Sigmoid colon (tissue), 7 donors: ENCODE measurements at places on chromosomes 13 and 19. TPM values are rescaled to one million over a fixed set of nuclear protein-coding genes. Genes with fewer than 3 reads are reported as not detected.
A peak's percentile ranks its signal among the peaks of the same experiment; 100 is the strongest.

GRCh38 chr13:112131713-112132113 lies 64.8 kb downstream of the SOX1 start:
- no peak for DNase-seq

DNA sequence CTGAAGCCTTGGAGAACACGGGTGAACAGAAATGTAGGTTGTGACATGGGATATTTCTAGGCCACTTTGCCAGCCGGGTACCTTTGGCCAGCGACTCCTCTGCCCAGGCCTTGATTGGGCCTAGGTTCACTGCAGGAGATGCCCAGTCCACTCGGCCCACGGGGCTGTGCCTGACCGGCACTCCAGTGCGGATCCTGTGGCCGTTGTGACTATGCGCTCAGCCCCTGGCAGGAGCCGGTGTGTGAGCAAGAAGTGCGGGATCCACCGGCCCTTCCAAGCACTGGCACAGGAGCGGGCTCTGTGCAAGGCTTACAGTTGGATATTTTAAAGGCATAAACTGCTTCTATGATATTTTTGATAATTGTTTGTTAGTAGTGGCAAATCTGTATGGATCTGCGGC lies 1042.5 kb upstream of the PCDH9 start:
- no peak for DNase-seq

Gene MADCAM1
- not detected for total RNA-seq

Gene PLPPR3
- total RNA-seq: not detected

- DNase-seq: no peak
Measured at GRCh38 chr13:26867451-26868091, 107.0 kb upstream of the GPR12 start.

Gene NCR1
- not detected for total RNA-seq

DNA sequence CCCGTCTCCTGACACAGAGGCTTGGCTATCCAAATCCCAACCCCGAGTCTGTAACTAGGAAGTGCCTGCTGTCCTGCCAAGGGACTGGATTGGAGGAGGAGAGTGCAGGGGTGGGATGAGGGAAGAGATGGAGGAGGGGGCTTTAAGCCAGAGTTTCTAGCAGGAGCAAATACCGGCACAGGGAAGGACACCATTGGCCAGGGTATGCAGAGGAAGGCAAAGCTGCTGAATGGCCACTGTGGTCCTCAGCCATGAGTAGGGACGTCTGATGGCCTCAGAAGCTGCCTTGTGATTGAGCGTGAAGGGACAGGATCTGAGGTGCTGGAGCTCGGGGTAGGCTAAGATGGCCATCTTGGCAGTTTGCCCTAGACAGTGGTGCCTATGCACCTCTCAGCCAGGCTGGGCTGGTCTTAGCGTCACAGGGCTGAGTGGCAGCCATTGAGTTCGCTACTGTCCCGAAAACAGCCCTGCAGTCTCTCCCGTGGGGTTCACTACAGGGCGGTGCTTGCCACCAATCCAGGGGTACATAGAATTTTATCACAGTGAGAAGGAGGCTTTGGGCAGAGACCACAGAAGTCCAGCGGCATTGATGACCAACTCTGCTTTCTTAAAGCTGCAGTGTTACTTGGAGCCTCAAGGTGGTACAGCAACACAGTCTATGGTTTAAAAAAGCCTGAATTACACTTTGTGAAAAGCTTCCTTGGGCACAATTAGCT lies 61.8 kb downstream of the AKAP11 start:
- DNase-seq: no peak

Gene SLC8A2
- 10.0 TPM for total RNA-seq

- no peak for DNase-seq
Measured at GRCh38 chr19:51146751-51147150, 4.7 kb downstream of the SIGLEC7 start.

DNA sequence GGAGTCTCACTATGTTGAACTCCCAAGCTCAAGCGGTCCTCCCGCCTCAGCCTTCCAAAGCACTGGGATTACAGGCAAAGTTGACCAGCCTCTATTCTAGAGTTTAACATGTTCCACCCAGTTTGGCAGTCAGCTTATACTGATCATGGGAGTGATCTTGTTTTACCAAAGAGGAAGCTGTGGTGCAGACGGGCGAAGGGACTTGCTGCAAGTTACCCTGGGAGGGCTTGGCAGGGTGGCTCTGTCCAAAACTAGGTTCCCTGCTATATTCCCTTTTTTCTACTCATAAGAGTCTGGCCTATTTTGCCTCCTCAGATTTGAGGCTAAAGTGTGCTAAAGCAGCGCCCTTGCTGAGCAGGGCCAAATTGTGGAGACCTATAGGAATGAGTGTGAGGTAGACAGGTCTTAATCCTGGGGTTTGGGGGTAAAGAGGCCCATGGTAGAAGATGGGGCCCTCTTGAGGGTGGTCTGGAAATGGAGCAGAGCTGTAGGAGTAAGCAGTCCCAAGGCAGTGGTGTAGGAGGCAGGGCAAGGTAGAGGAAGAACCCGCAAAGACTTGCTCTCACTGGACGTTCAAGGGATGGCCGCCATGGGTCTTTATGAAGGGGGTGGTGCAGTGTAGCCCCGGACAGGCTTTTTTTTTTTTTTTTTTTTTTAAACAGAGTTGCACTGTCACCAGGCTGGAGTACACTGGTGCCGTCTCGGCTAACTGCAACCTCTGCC lies 3.3 kb downstream of the RPS19 start:
- DNase-seq: no peak

Gene TRAPPC5
- total RNA-seq: 50.4 TPM

DNA sequence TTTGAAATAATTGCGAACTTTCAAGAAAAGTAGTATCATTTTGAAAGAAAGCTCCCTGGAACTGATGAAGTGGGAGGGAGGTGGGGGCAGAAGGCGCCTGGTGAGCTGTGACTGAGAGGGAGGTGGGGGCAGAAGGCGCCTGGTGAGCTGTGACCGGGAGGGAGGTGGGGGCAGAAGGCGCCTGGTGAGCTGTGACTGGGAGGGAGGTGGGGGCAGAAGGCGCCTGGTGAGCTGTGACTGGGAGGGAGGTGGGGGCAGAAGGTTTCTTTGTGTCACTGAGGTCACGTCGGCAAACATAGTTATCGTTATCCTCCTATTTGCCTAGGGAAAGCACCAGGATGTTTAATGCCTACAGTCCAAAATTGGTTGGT lies 24.2 kb downstream of the C2CD4C start:
- no peak for DNase-seq

GRCh38 chr19:13646758-13647157 lies 117.6 kb upstream of the MRI1 start:
- no peak for DNase-seq

- no peak for DNase-seq
Measured at GRCh38 chr13:67130444-67130843, 99.7 kb downstream of the PCDH9 start.

Gene DPF1
- not detected for total RNA-seq

DNA sequence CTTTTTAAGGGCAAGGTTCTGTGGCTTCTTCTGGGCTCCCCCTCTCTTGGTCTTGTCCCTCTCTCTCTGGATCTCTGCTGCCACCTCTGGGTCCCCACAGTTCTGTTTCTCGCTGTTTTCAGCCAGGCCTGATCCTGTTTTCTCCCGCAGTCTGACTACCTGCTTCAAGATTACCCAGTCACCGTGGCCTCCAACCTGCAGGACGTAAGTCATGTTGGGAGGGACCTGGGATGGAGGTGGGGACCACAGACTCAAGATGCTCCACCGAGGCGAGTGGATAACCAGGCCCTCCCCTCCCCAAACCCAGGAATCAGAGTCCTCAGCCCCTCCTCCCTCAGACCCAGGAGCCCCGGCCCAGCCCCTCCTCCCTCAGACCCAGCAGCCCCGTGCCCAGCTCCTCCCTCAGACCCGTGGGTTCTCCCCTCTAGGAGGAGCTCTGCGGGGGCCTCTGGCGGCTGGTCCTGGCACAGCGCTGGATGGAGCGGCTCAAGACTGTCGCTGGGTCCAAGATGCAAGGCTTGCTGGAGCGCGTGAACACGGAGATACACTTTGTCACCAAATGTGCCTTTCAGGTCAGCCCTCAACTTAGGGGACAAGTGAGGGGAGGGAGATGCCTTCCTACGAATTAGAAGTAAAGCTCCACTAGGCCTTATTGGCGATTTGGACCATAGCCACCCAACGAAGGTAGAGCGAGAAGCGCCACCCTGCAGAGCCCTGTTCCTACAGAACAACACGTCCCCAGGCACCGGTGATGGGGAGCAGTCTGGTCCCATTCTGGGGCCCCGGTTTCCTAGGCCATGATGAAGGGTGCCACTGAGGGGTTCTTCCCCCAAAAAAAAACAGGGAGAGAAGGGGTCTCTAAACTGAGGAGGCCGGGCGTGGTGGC lies 2.2 kb downstream of the FLT3LG start:
- peak; percentile 74 for DNase-seq

GRCh38 chr19:15045506-15045905 lies 3.8 kb upstream of the CASP14 start:
- DNase-seq: no peak

DNA sequence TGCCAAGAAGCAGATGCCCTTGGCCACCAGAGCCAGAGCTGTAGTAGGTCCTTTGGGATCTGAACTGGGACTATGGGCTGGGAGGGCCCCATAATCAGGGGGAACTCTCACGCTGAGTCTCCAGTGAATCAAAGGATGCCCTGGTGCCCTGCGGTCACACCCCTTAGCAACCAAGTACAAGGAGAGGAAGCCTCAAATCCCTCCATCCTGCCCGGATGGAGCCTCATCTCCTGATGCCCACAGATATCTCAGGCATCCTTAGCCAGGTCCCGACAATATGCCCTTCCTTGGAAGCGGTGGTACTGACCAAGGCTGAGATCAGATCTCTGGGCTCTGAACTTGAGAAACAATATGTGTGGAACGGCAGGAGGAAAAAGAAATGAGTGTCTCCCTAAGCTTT lies 1.7 kb downstream of the PLEKHA4 start:
- no peak for DNase-seq

Gene PDX1
- not detected for total RNA-seq

Gene U2AF1L4
- 18.2 TPM for total RNA-seq

DNA sequence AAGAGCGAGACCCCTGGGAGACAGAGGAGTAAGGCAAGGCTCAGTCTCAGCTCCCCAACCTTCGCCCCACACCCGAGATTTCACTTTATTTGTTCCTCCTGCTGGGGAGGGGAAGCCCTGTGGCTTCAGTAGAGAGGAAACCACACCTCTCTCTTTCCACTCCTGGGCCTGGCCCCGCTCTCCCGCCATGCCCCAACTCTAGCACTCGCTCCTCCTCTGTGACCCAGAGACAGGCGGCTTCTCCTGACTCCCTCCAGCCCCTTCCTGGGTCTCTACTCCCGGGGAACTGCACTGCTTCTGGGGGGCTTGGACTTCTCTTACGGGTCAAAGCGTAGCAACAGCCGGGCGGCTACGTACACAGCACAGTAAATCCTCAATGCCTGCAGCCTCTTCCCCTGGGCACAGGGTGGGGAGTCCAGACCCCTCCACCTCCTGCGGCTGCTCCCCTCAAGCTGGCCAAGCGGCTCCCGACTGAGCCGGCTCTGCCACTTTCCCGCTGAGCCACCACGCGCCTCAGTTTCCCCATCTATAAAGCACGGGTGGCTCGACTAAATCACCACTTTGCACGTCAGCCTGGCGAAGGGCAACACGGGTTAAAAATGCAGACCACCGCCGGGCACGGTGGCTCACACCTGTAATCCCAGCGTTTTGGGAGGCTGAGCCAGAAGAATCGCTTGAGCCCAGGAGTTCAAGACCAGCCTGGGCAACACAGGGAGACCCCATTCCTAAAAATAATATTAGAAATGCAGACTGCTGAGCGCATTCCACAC lies 1.4 kb downstream of the RNF126 start:
- peak; percentile 71 for DNase-seq

- no peak for DNase-seq
Measured at GRCh38 chr13:99322297-99323103, 15.3 kb upstream of the GPR183 start.

Gene KLK4
- total RNA-seq: not detected
